ENCODE measurements at places on chromosomes 6 and 20.

- no peak for DNase-seq
Measured at GRCh38 chr6:99933129-99933528, 60.9 kb downstream of the MCHR2 start.

DNA sequence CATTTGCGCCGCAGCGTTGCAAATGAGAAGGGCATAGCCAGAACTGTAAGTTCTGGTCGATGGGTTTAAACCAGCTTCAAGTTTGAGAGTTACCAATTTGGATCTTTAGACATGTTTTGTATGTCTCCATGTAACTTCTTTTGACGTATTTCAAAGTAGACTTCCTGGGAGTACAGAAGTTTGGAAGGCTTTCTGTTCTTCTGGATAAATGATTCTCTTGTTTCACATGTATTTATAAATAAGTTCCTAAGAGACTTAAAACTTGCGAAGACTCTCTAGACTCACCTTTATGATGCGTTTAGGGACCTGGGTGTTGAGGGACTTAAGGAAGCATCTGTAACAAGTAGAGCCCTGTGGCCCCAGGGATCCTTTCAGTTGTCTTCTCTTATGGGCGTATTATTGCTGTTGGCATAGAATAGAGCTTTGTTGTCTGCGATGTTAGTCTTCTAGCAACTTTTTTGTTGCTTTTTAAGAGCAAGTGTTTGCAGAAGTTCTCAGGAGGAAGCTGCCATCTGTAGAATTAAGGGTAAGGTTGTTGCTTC lies 1.3 kb downstream of the CDYL start:
- peak; percentile 17 for DNase-seq

DNA sequence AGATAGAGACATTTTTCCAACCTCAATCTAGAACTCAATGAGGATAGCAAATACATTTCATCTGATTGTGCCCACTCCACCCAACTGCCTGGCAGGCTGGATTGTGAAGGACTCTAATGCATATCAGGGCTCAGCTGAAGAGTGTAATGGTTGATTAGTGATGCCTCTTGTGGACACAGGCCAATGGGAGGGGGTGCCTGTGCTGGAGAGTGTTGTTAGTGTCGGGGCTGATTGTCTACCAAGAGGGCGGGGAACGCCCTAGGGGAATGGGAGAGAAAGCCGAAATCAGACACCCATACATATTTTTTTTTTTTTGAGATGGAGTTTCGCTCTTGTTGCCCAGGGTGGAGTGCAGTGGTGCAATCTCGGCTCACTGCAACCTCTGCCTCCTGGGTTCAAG lies 103.7 kb upstream of the SALL4 start:
- DNase-seq = no peak

DNA sequence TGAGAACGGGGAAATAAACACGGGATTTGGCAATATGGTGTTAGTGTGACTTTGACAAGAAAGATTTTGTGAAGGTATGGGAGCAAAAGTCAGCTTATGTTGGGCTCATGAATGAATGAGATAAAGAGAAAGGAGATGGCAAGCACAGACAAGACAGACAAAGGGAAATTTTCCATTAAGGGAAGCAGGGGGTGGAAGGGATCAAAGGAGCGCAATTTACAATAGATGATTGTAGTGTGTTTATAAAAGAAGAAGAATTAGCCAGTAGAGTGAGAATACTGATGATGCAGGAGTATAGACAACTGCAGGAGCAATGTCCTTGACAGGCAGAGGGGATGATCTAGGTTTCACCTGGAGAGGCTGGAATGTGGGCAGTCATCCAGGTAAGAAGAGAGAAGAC lies 34.1 kb downstream of the RBM24 start:
- no peak for DNase-seq

DNA sequence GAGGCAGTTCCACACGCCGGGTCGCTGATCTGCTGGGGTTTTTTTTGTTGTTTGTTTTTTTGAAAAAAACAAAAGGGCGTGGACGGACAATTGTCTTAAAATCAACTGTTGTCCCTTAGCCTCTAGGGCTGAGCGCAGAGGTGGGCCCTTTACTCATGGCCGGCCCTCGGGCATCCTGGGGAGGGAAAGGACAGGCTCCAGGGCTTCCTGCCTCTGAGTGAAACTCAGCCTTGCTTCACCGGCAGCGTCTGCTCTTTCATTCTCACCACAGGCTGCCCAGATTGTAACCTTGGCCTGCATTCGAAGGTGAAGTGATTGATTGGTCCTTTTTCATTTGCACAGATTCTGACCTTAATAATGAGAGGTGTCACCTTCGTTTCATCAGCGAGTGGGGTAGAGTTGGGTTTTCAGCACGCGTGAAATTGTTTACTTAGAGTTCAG lies 797 bp downstream of the SMIM13 start:
- DNase-seq = peak; percentile 82

DNA sequence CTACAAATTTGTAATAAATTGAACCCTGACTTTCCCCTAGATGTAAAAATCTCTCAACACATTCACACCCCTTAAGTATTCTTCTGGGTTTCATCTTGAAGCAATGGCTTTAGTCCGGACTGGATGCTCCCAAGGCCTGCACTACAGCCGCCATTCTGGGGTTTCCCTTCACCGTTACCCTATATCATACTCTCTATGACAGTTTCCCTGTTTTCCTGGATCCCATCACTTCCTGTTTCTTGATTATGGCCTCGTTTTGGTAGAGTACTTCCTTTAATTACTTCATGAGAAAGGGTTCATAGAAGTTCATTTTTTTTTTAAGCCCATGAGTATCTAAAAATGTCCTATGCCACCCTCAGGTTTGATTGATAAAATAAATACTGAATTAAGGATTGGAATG lies 11.7 kb downstream of the FIG4 start:
- no peak for DNase-seq

GRCh38 chr20:33181482-33182093 lies 13.6 kb downstream of the BPIFA2 start:
- DNase-seq = peak; percentile 35

DNA sequence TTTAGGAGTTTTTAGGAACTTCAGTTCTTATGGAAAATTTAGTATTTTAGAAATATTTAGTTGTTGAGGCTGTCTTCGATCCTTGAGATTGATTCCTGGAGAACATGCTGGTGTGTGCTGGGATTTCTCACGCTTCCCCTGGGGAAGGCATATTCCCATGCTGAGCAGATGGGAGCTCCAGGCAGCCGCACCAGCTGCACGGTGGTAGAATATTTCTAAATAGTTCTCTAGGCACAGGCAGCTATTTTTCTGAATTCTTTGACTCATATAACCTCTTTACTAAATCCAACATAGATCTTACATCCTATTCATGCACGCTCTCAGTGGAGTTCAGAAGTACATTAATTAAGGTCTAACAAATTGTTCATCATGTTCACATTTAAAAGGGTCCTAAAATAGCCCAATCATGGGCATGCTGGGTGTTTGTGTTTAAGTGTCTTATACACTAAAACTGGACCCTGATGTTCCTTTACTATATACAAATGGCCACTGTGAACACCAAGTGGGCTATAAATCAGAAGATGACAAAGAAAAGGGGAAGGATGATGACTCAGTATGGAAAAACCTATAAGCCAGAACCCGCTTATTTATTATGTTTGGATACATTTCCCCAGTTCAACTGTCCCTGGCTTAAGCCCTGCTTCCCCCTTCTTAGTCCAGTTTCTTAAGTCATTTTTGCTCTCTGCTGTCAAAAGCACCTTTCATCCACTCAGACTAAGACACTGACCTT lies 138.5 kb downstream of the UST start:
- no peak for DNase-seq

GRCh38 chr20:63025534-63026331 lies 19.0 kb upstream of the BHLHE23 start:
- no peak for DNase-seq

- DNase-seq = peak; percentile 47
Measured at GRCh38 chr6:53066077-53066417, 843 bp downstream of the FBXO9 start.

GRCh38 chr6:34248198-34248726 lies 544 bp downstream of the SMIM29 start:
- DNase-seq = peak; percentile 77

GRCh38 chr6:106882138-106882537 lies 92.4 kb downstream of the CD24 start:
- DNase-seq = no peak

- DNase-seq = no peak
Measured at GRCh38 chr6:14699803-14700601, 545.9 kb upstream of the JARID2 start.

- DNase-seq = no peak
Measured at GRCh38 chr6:132726608-132726975, 12.7 kb upstream of the VNN1 start.

- DNase-seq = no peak
Measured at GRCh38 chr6:158293122-158293521, 19.1 kb upstream of the TULP4 start.

GRCh38 chr6:166806217-166806838 lies 150.0 kb downstream of the RNASET2 start:
- DNase-seq = no peak

GRCh38 chr6:13139119-13139518 lies 189.2 kb downstream of the TBC1D7 start:
- DNase-seq = no peak

- DNase-seq = no peak
Measured at GRCh38 chr6:150325066-150325772, 43.6 kb upstream of the IYD start.

DNA sequence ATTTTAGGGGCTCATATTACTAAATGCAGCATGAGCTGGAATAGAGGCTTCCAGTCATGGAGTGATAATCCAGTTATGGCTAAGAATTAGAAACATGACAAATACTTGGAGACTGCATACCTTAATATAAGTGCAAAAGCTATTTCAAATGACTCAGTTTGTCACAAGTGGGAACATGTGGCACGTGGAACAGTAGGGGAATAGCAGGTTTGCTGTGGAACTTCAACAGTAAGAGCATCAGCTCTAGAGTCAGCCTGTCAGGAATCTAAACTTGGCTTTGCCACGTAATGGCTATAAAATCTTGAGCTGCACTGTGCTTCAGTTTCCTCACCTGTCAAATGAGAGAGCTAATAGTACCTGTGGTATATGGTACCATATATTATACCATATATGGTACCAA lies 62.1 kb downstream of the HTR1B start:
- no peak for DNase-seq
